Renal pelvis (tissue), 12 donors: ENCODE measurements at places on chromosomes 4 and X. TPM values are rescaled to one million over a fixed set of nuclear protein-coding genes. Genes with fewer than 3 reads are reported as not detected.

DNA sequence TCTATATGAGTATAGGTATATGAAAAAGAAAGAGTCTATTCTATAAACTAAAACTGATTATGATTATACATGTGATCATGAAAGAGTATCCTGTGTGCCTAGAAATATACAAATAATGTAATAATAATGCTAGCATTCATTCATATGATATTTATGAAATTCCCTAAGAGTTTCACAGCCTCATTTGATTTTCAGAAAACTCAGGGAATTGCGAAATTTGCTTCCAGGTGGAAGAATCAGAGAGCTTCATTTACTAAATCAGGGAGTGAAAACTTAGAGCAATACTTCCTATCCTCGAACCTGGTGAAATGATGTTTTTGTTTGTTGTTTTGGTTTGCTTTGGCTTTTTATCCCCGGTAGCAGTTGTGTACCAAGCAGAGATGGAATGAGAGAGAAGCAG, 1105.7 kb upstream of the SLIT2 start:
- no peak for DNase-seq

CLDN2 gene
- polyA plus RNA-seq = 81.2 TPM

HELT gene
- not detected for polyA plus RNA-seq

CPZ gene
- polyA plus RNA-seq = 25.2 TPM

MBTPS2 gene
- polyA plus RNA-seq = 29.8 TPM
